ENCODE measurements at places on chromosomes 3 and 15.

- DNase-seq = no peak
Observed at GRCh38 chr3:53777468-53777867, 68.8 kb downstream of the CHDH start.

DNA sequence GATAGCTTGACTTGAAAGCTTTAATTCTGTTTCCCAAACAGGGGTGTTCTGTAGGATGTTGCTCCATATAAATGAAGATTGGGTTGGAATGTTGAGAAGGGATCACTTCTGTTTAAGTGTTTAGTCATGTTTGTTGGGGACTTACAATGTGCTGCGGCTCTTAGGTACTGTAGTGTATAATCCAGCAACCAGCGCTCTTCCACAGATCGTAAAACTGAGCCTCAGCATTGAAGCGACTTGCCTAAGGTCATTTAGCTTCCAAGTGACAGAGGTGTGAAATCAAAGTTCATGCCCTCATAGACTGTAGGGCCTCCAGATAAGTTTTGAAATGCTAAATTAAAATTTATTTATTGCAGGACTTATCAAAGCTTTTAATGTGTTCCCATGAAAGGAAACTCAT is 1.8 kb downstream of the MKRN2 start:
- no peak for DNase-seq

DNA sequence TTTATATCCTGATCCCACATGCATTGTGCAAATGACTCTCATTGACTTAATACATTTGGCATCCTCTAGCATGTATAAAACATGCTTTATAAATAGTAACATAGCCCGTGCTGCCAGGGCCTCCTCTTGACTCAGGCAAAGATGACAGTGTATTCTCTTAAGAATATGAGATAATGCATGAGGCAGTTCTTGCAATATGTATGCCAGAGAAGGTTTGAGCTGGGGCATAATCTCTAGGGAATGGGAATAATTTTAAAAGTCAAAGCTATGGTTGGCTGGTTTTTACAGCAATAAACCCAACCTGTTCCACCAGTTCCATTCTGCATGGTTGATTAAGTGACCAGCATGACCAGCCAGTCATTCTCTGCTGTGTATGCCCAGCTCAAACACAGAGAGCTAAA is 179.0 kb upstream of the PFN2 start:
- no peak for DNase-seq

DNA sequence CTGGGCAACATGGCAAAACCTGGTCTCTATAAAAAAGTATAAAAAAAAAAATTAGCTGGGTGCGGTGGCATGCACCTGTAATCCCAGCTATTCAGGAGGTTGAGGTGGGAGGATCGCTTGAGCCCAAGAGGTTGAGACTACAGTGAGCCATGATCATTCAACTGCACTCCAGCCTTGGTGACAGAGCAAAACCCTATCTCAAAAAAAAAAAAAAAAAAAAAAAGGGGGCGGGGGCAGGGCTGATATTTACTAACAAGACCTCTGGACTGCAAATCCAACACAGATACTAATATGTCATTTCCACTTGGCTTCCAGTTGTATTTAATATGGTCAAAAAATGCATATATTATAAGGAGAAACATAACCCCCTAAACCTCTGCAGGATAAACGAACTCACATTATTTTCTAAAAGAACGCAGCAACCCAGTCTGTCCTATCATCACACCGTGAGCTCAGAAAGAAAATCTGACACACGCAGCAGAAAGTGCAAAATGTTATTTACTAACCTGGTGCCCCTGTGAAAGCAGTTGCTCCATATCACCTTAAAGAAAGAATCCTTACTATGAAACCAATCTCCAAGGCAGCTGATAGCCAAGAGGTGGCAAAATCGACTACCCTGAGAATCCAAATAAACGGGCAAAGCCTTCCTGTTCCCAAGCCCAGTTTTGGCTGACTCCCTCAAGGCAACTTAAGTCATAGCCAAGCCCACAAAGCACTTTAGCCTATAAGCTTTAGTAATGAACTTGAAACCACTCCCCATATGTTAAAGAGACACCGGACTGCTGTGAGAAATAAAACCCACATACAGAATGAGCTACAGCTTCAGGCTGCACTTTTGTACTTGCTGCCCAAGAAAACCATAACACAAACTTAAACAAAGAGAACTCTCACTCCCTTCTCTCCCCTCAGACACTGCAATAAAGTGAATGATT is 39.3 kb downstream of the PLD1 start:
- no peak for DNase-seq

GRCh38 chr3:134149286-134149685 is 101.4 kb downstream of the RYK start:
- no peak for DNase-seq

- no peak for DNase-seq
Observed at GRCh38 chr3:145492456-145492855, 668.5 kb downstream of the PLOD2 start.

DNA sequence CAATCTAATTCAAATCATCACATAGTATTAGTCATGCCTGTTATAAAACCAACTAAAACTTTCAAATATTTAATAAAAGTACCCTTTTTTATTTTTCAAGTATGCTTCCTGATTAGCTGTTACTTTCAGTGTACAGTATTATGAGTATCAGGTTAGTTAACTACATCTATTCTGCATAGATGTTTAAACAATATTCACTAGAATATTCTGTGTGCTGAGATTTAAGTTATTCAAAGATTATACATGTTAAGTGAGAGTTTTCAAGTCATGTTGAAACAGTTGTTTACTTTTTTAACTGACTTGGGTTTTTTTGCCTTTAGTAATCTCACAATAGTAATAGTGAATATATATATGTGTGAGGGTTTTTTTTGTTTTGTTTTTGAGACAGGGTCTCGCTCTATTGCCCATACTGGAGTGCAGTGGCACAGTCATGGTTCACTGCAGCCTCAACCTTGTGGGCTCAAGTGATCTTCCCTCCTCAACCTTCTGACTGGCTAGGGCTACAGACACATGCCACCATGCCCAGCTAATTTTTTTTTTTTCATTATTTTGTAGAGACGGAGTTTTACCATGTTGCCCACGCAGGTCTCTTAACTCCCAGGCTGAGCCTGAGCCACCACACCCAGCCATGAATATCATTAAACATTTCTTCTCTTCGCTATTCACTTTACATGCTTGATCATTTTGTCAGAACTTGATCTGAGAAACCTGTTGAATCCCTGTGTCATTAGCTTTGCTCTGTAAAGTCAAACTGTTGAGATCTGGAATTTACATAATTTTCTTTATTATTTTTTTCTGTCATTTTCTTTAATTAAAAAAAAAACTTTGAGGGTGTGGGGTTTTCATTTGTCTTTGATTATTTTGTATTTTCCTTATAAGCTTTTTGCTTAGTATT is 286.2 kb upstream of the UBE2E1 start:
- no peak for DNase-seq

DNA sequence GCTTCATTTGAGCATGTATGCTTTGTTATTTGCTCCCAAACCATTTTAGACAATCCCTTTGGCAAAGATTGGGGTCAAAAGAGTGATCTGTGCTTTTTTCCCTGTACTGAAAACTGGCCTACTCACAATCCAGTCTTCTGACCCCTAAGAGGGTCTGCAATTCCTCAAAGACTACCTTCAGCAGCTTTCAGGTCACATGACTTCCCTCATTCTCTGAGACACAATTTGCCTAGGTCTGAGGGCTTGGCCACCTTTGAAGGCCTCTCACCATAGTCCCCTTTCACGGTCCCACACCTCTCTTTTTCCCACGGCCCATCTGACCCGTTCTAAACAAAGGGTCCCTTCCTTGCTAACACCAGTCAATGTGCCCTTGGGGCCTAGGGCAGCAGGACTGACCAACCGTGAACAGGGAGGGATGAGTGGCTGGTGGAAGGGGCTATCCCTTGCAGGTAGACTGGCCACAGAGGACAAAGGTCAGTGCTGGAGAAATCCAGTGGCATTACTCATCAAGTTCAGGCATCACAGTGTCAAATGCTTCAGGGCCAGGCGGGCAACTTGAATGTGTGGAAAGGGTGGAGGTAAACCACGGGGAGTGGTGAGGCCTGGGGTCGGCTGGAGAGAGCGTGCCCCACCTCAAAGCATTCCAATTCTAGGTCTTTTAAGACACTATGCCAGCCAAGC is 10.8 kb downstream of the RASL12 start:
- no peak for DNase-seq

- no peak for DNase-seq
Observed at GRCh38 chr15:70063261-70063925, 34.3 kb downstream of the TLE3 start.

GRCh38 chr3:127266186-127266585 is 21.7 kb downstream of the PRR20G start:
- no peak for DNase-seq

- no peak for DNase-seq
Observed at GRCh38 chr3:59576606-59577005, 526.8 kb upstream of the CFAP20DC start.

- DNase-seq = no peak
Observed at GRCh38 chr3:186502966-186503712, 41.0 kb downstream of the CRYGS start.

GRCh38 chr15:39285663-39286062 is 295.2 kb upstream of the THBS1 start:
- DNase-seq = no peak

DNA sequence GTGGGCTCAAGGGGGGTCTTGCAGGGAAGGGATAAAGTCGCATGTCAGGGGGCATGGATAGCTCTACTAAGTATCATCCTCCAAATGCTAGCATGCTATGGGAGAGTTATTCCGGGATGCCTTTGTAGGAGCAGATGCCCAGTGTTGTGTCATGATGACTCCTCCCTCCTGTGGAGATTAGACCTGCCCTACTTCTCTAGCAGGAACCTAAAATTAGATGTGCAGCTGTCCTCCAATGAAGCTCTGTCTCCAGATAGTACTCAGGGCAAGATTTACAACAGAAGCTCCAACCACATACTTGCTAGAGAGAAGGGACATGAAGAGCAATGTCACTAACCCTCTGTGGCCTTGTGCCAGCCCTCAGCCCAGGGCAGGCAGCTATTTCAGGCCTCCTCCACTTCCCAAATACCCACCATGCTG is 82.5 kb downstream of the AGBL1 start:
- DNase-seq = no peak

DNA sequence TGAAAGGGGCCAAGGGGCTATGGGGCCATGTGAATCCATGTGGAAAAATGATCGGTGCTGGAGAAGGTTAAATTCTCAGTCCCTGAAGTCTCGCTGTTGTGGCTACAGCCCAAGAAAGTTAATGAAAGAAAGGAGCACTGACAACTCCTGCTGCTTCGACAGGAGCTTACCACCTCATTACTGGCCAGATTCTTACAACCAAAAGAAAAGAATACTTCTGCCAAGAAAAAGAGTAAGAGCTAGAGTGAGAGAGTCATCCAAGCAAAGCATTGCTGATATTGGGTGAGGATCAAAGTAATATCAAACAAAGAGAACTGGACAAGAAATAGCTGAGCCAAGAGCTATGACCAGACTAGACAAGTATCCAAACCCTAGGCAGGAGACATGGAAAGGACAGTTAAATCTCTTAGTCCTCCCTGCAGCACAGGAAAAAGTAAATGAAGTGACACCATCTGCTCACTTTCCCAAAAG is 348.4 kb upstream of the PLSCR5 start:
- DNase-seq = no peak

DNA sequence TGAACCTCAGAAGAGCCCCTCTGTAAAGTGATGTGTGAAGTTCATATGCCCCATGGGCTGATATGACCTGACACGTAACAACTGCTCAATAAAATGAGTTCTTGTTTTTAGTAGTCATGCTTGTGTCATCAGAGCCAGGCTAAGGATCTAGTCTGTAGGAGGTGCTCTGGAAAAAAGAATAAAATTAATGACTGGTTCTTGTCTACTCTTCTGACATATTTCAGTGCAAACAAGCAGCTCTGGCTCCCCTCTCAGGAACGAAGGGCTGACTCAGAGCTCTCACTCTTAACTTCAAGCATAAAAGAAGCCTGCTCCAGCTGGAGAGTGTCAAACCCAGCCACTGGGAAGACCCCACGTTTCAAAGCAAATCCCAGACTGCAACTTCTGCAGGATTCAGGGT is 77.0 kb downstream of the LRIG1 start:
- DNase-seq = no peak

DNA sequence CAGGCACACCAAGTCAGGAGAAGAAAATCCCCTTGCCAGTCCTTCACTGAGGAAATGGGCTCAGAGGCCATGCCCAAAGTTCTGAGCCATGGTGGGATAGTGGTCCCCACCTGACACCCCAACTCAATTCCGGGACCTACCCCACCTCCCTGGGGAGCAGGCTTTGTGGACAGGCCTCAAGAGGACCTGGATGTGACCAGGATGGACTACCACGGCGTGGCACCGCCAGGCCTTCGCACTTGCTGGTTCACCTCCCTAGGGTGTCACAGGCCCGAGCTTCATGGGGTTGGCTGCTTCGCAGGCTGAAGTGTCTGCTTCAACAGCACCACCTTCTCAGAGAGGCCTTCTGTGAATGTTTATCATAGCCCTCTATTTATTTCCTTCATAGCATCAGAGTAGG is 31.7 kb downstream of the POC1A start:
- DNase-seq = no peak

- no peak for DNase-seq
Observed at GRCh38 chr3:105542282-105543019, 175.7 kb downstream of the ALCAM start.

GRCh38 chr15:47951781-47952180 is 169.0 kb upstream of the SLC24A5 start:
- DNase-seq = no peak

GRCh38 chr15:28110481-28110881 is 11.4 kb upstream of the OCA2 start:
- DNase-seq = no peak

GRCh38 chr15:63430766-63431451 is 49.3 kb upstream of the CA12 start:
- no peak for DNase-seq

GRCh38 chr3:156763386-156763785 is 62.8 kb upstream of the LEKR1 start:
- no peak for DNase-seq

DNA sequence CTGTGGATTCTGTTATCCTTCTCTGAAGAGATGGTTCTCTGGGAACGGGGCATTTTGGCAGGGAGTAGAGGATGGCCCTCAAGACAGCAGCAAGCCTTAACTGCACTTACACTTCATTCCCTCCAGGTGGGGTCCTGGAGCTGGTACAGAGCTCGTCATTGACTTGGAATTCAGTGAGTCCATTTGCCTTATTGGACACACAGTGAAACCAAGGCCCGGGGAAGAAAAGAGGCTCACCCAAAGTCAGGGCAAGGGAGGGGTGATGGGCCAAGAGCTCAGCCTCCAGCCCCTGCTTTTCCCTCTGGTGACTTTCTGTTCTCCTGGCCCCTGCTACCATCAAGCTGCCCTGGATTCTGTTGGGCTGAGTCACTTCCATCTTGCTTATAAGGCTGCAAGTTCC is 125.6 kb downstream of the ETFA start:
- DNase-seq = peak; percentile 38

DNA sequence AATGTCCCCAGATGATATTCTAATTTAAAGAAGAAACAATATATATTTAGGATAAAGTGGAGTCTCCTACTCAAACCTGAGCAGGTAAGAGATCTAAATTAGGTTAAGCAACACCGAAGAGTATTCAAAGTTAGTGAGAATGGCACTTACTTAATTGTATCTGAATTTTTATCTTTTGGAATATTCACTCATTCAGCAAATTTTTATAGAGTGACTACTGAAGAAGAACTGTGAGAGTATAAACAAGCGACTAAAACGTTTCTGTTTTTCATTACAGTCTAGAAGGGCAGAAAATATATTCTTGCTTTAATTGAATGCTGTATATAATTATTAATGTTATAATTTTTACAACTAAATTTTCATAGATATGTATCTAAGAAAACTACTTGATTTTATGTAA is 567.7 kb upstream of the TBL1XR1 start:
- DNase-seq = no peak

Measured in stimulated activated CD8-positive, alpha-beta memory T cell treated with anti-CD3 and anti-CD28 coated beads, Interleukin-4, amount 100 ng/mL, for 48 hours (primary cell).